ENCODE measurements at places on chromosomes 7 and 10.

DNA sequence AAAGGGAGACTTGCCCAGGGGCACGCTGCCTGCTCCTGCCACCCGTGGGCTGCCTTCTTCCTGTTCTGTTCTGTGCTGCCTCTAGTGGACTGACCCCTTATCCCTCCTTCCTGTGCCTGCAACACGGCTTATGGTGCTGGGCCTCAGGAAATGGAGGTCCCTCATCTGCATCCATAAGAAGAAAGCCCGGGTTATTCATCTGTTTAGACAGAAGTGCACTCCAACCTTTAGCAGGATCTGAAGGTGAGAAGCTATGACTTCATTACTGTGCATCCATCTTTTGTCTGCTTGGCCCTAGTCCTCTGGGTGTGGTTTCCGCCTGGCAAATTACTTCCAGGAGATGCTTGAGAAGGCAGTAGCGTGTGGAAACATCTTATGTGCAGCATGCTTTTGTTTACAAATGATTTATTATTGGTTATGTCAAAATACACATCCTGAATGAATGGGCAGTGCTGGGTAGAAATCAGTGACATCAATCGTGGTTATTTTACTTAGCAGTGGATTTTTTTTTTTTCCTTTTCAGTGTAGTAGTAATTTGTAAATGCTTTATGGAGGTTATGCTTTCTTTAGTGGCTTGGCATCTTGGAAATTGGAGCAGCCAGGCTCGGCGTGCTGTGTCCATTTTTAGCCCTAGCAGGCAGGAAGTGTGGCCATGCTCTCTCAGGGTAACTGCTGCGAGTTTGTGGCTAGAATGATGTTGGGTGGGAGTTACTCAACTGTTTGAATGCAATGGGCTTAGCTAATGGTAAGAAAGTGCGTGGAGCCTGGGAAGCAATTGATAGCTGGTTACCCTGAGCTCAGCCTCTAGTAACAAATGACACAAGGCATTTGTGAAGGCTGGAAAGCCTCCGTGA, 12.7 kb downstream of the PTPRE start:
- DNase-seq, result no peak

DNA sequence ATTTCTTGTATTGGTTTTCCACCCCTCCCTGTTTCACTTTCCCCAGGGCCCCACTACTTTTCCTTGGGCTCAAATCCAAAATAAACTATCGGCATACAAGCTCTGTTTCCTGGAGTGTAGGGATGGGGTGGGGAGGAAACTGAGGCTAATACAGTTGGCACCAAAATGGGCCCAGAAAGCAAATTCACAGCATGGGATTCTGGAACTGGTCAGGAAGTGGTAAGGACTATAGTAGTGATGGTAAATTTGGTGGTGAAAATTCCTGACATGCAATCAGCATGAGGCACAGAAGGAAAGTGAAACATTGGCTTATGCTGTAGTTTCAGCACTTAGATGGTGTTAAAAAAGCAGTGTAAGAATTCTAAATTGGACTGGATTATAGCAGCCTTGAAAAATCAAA, 8.7 kb upstream of the SAMD9L start:
- no peak for DNase-seq

DNA sequence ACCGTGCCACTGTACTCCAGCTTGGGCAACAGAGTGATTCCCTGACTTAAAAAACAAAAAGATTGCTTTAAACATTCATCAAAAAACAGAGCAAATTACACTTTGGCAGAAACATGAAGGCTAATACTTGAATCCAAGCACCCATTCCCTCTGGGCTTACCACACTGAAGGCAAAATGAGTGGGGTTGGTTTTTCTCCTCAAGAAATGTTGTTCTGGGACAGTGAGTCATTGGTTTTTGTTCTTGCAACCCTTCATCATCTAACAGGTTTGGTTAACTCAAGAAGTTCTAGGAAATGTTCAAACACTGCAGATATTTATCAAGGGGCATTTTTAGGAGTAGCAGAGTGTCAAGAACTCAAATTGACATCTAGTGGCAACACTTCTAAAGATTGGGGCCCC, 60.5 kb downstream of the KIAA1217 start:
- no peak for DNase-seq

GRCh38 chr7:155227788-155228458, 69.8 kb upstream of the INSIG1 start:
- no peak for DNase-seq

DNA sequence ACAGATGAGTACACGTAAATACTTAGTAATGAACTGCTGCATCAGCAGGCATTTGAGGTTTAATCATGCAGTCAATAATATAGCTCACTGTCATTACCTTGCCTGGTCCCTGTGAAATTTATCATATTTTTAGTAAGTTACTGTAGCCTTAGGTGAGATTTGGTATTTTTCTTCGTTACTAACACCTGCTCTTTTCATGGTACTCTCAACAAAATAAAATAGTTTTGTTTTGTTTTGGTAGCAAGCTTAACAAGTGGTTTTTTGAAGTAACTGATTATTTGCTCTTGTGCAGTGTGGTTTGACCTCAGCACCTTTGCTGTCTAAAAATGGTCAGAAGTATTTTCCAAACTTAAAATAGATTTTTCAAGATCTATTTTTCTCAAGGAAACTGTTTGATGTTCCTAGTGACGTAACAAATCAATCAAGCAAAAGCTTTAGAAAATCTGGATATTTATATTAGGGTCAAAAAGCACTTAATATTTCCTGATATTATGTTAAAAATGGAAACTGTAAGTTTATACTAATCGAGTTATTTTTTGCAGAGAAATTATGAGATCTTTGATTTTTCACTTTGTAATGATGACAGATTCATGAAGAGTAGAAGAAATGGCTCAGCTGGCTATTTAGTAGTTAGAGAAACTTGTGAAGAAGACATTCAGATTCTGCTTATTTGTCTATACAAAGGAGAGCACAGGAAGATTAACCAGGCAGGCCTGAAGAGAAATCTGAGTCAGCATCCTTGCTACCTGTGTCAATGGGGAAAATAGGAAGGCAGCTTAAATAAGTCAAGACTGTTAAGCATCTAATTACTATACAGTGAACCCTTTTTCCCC, 21.0 kb upstream of the RPA3 start:
- no peak for DNase-seq
